ENCODE measurements at places on chromosomes 5 and 9.

GRCh38 chr9:21687351-21687750, 115.1 kb upstream of the MTAP start:
- H3K27me3 ChIP-seq = no peaks in the 10 kb centered on the region
- no peaks in the 10 kb centered on the region for H3K36me3 ChIP-seq
- H3K27ac ChIP-seq = no peak overlapping the region
- no peak for DNase-seq
- H3K4me3 ChIP-seq = no peak overlapping the region
- H3K4me1 ChIP-seq = no peaks in the 10 kb centered on the region

GRCh38 chr5:181053488-181054121, 13.5 kb downstream of the BTNL9 start:
- H3K27me3 ChIP-seq = no peaks in the 10 kb centered on the region
- peak overlapping the region; percentile 53 for H3K4me3 ChIP-seq
- peaks cover 13% of the 10 kb centered on the region for H3K4me1 ChIP-seq
- H3K27ac ChIP-seq = no peak overlapping the region
- H3K36me3 ChIP-seq = no peaks in the 10 kb centered on the region
- no peak for DNase-seq

GRCh38 chr9:77710316-77710715, 62.2 kb upstream of the GNA14 start:
- H3K27me3 ChIP-seq = no peaks in the 10 kb centered on the region
- no peak overlapping the region for H3K4me3 ChIP-seq
- H3K27ac ChIP-seq = no peak overlapping the region
- H3K36me3 ChIP-seq = no peaks in the 10 kb centered on the region

DNA sequence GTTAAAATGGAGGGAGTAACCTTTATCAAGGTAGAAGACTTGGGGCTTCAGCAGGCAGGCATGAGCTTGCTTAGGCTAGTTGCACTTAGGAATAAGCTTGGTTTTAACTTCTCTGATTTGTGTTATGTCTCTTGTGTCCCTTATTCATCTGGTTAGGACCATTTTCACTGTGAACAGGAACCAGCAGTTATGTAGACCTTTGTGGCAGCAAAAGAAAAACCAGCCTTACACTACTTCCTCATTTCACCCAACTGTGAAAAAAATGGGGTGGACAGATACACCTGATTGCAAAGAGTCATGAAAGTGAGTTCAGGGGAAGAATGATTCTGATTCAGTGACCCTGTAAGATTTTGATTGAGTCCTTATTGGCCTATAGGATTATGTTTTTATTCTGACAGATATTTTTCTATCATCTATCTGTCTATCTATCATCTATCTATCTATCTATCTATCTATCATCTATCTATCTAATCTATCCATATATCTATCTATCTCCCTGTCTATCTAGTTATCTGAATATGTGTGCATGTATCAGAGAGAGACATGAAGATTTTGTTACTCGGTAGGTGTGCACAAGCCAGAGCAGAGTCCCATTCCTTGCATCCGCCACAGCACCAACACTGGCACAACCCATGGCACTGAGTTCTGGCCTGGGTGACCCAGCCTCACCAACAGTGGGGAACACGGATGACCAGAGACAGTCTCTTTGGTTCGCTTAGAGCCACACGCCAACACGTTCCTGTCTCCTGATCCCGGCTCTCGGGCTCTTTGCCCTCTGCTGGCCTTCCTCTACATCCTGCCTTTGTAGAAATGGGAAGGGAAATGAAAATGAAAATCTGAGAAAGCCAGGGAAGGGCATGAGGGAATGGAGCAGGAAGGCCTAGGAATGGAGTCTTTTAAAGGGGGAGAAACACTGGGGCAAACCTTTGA, 1.3 kb upstream of the ZNF366 start:
- H3K4me3 ChIP-seq = no peak overlapping the region
- no peaks in the 10 kb centered on the region for H3K36me3 ChIP-seq
- no peak for DNase-seq
- no peaks in the 10 kb centered on the region for H3K27me3 ChIP-seq

DNA sequence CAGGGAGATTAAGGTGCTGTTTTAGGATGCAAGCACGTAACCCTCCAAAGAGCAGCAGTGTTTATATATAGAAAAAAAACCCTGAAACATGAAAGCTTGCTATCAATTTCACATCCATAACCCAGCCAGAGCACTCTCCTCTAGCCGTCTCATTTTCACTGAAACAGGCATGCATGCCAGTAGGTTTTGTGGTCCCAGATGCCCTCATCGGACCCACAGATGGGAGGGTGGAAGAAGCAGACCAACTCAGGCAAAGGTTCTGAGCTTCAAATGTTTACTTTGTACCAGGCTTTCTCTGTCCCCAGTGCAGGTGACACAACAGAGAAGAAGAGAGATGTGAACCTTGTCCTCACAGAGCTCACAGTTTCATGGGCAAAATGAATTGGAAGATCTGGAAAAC, 127.4 kb upstream of the ATP10B start:
- H3K27ac ChIP-seq = no peak overlapping the region
- H3K27me3 ChIP-seq = no peaks in the 10 kb centered on the region
- no peaks in the 10 kb centered on the region for H3K36me3 ChIP-seq
- H3K4me1 ChIP-seq = no peaks in the 10 kb centered on the region
- no peak overlapping the region for H3K4me3 ChIP-seq

- no peak for DNase-seq
- no peak overlapping the region for H3K27ac ChIP-seq
- H3K27me3 ChIP-seq = no peaks in the 10 kb centered on the region
Measured at GRCh38 chr9:86322973-86323644, 31.1 kb downstream of the TUT7 start.

GRCh38 chr5:10778179-10778910, 17.3 kb upstream of the DAP start:
- no peaks in the 10 kb centered on the region for H3K27me3 ChIP-seq
- no peak overlapping the region for H3K4me3 ChIP-seq
- DNase-seq = no peak
- no peaks in the 10 kb centered on the region for H3K4me1 ChIP-seq
- no peak overlapping the region for H3K27ac ChIP-seq

GRCh38 chr5:34571677-34572041, 84.5 kb upstream of the RAI14 start:
- no peak for DNase-seq
- no peaks in the 10 kb centered on the region for H3K27me3 ChIP-seq

DNA sequence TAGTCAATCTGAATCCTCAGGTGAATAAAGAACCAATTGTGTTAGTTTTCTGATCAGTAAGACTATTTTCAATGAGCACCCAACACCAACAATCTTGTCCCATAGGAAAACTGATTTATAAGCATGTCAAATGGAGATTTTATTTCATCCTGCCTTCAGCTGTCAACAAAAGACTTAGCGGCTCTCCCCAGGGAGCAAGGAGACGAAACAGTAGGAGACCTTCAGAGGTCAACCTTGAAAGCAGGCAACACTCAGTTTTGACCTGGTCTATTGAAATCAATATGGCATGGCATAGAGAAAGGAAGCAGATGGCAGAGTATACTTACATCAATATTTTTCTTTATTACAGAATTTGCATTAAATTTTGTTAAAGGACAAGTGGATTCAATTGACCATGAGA, 34.1 kb downstream of the ZNF622 start:
- no peaks in the 10 kb centered on the region for H3K27me3 ChIP-seq
- no peak overlapping the region for H3K27ac ChIP-seq

- no peak overlapping the region for H3K27ac ChIP-seq
- no peak for DNase-seq
- no peak overlapping the region for H3K4me3 ChIP-seq
- no peaks in the 10 kb centered on the region for H3K27me3 ChIP-seq
Measured at GRCh38 chr5:1901061-1901460, 18.3 kb upstream of the IRX4 start.

DNA sequence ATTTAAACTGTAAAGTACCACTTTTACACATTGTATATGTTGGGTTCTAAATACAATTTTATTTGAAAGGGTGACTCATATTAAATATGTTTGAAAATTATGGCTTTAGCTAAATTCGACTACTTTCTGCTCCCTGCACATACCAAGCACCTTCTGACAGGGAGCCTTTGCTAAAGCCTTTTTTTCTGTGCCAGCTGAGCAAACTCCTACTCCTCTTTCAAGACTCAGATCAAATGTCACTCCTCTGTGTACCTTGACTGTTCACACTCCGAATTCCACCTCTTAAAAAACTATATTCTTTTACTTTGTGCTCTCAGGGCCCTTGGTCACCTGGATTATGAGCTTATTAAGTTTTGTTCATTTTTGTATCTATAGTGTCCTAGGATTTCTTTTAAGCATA, 6.5 kb upstream of the OXCT1 start:
- no peak for DNase-seq
- no peaks in the 10 kb centered on the region for H3K27me3 ChIP-seq
- no peaks in the 10 kb centered on the region for H3K36me3 ChIP-seq
- no peaks in the 10 kb centered on the region for H3K4me1 ChIP-seq
- H3K27ac ChIP-seq = no peak overlapping the region
- no peak overlapping the region for H3K4me3 ChIP-seq

GRCh38 chr5:10760096-10760920, 726 bp downstream of the DAP start:
- H3K27ac ChIP-seq = peak overlapping the region; percentile 97
- DNase-seq = peak; percentile 76
- H3K27me3 ChIP-seq = no peaks in the 10 kb centered on the region
- H3K4me3 ChIP-seq = peak overlapping the region; percentile 95
- H3K36me3 ChIP-seq = no peaks in the 10 kb centered on the region

- no peaks in the 10 kb centered on the region for H3K36me3 ChIP-seq
- no peak for DNase-seq
- H3K27me3 ChIP-seq = no peaks in the 10 kb centered on the region
- H3K4me3 ChIP-seq = no peak overlapping the region
Measured at GRCh38 chr5:161846746-161847145, 1.2 kb upstream of the GABRA1 start.

GRCh38 chr5:137341831-137342230, 157.3 kb downstream of the SPOCK1 start:
- no peak overlapping the region for H3K4me3 ChIP-seq
- H3K36me3 ChIP-seq = no peaks in the 10 kb centered on the region
- no peak overlapping the region for H3K27ac ChIP-seq
- no peaks in the 10 kb centered on the region for H3K4me1 ChIP-seq
- no peaks in the 10 kb centered on the region for H3K27me3 ChIP-seq

DNA sequence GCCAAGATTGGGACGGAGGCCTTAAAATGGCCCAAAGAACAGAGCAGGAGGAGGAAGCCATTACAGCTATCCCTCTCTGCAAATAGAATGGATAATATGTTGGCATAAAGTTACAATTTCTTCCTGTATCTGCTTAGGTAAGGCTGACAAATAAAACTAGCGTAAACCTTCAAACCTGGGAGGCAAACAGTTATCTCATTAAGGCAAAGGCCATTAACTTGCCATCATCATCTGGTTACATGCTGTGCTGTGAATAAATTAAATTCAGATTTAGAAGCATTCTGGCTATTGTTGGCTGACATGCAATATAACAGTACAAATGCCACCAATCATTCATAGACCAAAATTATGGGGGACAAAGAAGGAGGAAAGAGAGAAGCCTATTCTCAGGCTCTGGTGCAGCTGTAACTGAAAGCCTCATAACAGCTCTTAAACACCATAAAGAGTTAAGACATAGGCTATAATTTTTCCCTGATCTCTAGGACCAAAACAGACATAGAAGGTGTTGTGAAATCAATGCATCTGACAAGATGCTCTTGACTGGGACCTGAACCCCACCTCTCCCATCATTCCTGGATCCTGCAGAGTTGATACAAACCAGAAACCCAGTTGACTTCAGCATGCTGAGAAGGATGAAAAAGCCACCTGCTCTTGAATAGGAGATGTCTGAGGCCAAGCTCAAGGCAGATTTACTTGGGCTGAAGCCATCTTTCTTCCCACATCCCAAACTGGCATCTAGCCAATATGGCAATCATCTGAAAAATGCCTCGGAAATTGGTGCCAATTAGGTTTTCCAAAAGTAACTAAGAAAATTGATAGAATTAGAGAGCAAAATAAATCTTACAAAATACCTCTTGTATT, 62.5 kb downstream of the PLCXD3 start:
- H3K27me3 ChIP-seq = no peaks in the 10 kb centered on the region
- no peak overlapping the region for H3K27ac ChIP-seq

DNA sequence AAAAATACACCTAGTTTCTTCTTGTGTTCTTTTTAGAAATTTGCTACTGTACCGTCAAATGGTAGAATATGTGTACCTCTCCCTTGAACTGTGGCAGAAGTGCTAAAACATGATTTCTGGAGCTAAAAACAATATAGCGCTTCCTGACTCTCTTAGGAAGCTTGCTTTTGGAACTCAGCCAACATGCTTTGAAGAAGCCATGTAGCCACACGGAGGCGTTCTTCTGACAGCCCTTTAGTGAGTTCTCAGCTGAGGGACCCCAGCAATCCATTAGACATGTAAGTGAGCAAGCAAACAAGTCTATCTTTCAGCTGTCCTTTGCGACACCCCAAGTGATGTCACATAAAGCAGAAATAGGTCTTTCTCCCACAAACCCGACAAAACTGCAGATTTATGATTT, 917.0 kb downstream of the CDH9 start:
- no peaks in the 10 kb centered on the region for H3K4me1 ChIP-seq
- H3K27me3 ChIP-seq = no peaks in the 10 kb centered on the region
- H3K4me3 ChIP-seq = no peak overlapping the region

DNA sequence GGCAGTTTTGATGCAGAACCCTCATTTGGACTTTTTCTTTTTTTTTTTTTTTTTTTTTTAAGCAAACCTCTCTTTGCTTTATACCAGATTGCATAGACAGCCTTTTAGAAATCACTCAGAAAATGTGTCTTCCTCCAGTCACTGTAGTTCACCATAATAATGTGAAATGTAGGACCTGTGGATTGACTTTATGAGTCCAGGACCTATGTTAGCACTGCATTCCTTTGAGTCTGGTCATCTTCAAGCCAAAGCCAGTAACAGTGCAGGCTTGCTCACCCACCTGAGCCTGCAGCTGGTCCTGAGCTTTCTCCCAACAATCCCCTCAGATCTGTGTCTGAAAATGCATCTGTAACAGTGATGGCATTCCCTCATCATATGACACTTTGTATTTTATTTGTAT, 110.7 kb upstream of the NFIL3 start:
- no peak overlapping the region for H3K4me3 ChIP-seq
- no peak overlapping the region for H3K27ac ChIP-seq
- H3K36me3 ChIP-seq = no peaks in the 10 kb centered on the region
- H3K27me3 ChIP-seq = no peaks in the 10 kb centered on the region
- no peak for DNase-seq

GRCh38 chr9:76004526-76004925, 114.1 kb downstream of the PCSK5 start:
- no peaks in the 10 kb centered on the region for H3K36me3 ChIP-seq
- no peak for DNase-seq
- no peak overlapping the region for H3K27ac ChIP-seq
- no peak overlapping the region for H3K4me3 ChIP-seq
- no peaks in the 10 kb centered on the region for H3K27me3 ChIP-seq

DNA sequence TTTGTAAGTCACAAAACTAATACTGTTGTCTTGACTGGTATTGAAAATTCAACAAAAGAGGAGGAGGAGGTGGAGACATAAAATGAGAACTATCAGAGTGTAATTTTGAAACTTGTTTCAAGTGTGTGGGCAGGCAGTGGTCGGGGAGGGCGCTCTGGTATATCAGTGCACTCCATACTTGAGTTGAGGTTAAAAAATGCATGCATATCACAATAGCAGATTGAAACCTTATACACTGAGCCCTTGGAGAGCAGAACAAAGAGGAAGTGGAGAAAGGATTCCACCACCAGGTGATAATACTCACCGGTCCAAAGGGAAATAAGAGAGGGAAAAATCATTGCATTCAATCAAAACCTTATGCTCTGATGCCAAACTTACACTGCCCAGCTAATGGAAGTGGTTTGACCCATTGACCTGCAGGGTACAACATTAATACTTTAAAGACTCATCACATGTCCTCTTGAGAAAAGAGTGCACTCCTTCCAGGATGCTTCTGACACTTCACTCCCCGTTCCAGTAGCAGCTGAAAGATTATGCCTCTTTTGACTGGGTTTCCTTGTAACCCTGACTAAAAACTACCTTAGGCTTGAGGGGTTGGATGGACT, 79.5 kb upstream of the FAM169A start:
- no peak overlapping the region for H3K27ac ChIP-seq
- no peaks in the 10 kb centered on the region for H3K4me1 ChIP-seq
- DNase-seq = no peak
- no peak overlapping the region for H3K4me3 ChIP-seq

Measured in Peyer's patch (tissue), 4 donors.